Right lobe of liver (tissue), 6 donors: ENCODE measurements at places on chromosomes 2 and 18. TPM values are rescaled to one million over a fixed set of nuclear protein-coding genes. Genes with fewer than 3 reads are reported as not detected.

The COL5A2 gene
- 5.7 TPM for total RNA-seq

- DNase-seq: no peak
Measured at GRCh38 chr2:44620189-44620990, 258.6 kb downstream of the CAMKMT start.

GRCh38 chr2:69585855-69586555, 57.5 kb downstream of the AAK1 start:
- DNase-seq: no peak

The RNU2-63P gene
- not detected for total RNA-seq

DNA sequence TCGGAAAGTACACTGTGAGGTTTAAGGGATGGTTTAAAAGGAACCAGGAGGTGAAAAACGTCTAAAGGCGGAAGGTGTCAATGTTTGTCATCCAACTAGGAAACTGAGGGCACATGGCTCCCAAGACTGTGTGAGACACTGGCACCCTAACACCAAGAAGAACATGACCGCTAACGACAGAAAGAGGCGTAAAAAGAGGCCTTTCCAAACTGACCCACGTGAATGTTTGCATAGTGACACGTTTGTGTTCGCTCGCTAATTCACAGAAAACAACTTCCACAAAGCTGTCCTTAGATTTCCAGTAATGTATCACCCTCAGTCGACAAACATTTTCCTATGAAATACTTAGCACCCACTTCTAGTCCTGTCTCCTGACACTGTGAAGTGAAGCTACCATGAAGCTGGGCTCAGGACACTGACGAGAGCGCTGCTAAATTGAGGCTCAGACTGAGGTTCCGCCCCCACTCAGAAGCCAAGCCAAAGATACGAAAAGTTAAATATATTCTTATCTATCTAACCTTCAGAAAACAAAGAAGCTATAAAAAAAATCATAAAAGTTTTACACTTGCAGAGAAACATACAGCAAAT, 86.5 kb downstream of the ZNF516 start:
- no peak for DNase-seq

DNA sequence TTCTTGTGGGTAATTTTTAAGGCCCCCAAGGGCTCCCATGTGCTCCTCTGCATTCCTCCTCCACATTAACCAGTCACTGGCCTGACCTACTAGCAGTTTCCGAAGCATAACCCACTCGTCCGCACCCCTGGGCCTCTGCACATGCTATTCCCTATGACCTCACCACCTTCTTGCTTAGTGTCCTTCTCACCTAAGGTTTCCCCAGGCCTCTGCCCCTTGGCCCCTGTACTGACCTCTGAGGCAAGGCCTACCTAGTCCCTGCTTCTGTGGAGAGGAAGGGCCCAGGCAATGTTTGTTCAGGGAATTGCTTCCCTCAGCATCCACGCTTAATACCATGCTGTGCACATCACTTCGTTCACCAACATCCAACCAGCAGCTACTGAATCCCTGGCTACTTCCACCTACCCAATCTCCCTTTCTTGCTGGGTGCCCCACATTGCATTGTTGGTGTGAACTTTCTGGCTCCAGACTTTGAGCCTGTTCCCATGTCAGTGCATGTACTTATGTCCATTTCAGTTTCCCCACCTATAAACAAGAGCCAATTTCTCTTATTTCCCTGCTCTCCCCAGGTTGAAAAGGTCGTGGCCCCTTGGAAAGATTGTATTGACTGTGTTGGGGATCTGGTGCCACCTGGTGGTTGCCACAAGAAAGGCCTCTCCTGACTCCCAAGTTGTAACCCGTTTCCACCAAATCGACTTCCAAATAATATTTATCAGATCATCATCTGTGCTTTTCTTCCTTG, 19.2 kb upstream of the TMEM177 start:
- DNase-seq: no peak

DNA sequence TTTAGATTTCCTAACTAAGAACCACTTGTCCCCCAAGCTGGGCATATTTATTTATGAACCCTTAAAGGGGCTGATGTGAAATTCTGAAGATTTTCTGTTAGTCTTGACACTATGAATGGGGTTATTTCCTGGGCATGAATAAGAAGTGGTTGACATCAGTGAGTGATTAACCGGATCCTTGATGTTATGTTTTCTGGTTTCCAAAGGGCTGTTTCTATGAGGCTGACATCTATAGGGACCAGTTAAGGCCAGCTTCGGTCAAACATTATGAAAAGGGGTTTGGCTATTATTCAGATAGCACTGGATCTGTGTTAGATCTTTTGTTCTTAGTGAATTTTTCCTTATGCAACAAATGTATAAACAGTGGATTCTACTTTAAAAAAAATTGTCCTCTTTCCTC, 443.7 kb upstream of the SPRED2 start:
- no peak for DNase-seq

- no peak for DNase-seq
Measured at GRCh38 chr2:76749858-76750257, 772.3 kb downstream of the LRRTM4 start.

The PKP4 gene
- 27.2 TPM for total RNA-seq

DNA sequence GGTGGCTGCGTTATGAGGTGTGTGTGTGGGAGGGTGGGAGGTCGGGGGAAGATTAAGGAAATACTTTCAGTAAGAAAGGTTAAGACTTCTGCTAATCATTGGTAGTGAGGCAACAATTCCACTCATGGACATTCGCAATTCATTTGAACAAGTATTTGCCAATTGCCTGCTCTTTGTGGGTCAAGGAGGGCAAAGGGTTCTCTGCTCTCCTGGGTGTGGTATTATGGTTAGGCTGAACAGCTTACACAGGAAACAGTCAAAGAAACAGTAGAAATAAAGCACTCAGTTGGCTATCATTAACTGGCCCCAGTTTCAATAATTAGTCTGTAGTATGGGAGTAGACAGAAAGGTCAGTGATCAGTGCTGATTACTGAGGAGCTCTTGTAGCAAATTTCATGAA, 357.0 kb upstream of the FANCL start:
- DNase-seq: no peak

The LOXHD1 gene
- total RNA-seq: not detected

The REEP1 gene
- total RNA-seq: 1.8 TPM

DNA sequence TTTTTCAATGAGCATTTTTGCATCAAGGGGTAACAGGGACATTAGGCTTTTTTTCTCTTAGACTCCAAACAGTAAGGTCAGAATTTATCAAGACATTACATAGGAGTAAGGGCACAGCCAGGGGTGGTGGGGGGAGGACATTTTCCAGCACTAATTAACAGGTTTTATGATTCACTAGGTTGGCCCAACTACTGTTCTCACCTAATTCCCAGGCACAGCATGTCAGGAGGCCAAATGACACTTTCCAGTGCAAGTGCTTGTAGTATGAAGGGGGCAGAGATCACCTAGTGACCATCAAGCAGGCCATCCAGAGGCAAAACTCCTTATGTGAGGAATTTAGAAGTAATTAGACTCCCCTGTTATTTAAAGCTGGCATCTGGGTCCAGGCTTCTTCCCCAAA, 3.9 kb upstream of the MBD2 start:
- no peak for DNase-seq

DNA sequence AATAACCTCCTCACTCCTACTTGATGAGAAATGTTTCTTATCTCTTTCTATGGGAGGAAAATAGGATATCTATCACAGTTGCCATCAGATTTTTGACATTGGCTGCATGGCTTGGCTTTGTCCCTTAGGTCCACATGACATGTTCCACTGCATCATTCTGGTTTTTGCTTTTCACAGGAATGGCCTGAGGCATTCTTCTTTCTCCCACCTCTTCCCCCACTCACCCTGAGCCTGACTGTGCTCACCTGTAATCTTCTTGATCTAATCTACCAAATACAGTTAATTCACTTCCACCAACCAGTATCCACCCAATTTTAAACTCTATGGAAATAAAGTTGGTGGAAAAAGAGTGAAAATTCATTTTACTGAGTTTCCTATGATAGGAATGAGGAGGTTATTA, 763.5 kb upstream of the CELF4 start:
- no peak for DNase-seq

DNA sequence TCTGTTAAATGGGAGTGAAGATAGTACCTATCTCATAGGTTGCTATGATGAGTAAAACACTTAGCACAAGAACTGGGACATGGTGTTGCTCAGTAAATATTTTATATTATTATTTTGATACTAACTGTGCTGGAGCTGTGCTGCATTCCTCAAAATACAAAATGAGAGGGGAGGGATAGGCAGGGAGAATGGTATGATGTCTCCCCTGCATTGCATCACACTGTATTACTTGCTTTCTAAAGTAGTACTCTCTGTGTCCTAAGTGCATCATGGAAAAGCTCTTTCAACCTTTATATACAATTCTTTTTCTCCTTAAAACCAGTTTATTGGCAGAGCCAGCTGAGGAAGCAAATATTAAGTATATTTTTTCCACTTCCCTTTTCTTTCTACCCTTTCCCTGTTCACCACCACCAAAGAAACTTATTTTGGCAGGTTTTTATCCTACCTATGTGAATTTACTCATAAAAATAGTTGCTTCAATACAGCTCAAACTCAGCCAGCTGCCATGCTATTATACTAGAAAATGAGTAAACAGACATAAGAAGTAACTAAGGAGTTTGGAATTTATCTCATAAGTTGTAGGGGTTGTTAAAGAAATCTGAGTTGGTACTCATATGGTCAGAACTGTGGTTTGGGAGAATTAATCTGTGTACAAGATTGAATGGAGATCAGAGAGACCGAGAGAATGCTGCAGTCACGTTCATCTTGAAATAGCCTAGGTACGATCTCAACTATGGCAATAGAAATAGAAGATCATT, 60.3 kb downstream of the EHBP1 start:
- DNase-seq: no peak

The LAPTM4A gene
- total RNA-seq: 92.1 TPM

GRCh38 chr2:32969444-32970162, 22.9 kb downstream of the LTBP1 start:
- DNase-seq: no peak

DNA sequence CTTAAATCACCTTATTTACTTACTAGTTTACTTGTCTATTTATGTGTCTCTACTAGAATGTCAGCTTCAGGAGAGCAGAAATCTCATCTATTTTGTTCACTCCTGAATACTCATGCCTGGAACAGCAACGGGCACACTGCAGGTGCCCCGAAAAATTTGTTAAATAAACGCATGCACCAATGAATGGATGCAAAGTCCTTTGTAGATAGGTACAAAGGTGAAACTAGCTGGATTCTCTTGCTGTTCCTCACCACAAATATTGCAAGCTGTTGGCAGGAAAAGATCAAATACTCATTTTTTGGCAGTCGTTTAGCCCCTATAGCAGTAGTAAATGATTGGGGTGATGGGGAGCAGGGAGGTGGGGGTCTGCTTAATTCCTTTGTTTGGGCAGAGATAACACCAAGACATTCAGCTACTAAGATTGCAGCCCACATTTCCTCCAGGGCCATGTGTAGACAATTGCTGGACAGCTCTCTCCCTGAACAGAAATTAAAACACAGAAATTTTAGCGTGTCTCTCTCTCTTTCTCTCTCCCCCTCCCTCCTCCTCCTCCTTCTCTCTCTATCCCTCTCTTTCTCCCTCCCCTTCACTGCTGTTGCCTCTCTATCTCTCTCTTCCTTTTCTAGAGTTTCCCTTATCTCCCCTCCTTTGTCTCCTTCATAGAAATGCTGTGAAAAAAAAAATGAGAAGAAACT, 5.4 kb downstream of the MARCHF4 start:
- no peak for DNase-seq

- DNase-seq: no peak
Measured at GRCh38 chr2:158724803-158725381, 70.2 kb upstream of the DAPL1 start.

GRCh38 chr2:191676790-191677645, 918 bp upstream of the NABP1 start:
- DNase-seq: no peak

The CFC1 gene
- not detected for total RNA-seq

- peak; percentile 89 for DNase-seq
Measured at GRCh38 chr18:22558945-22559385, 141.2 kb upstream of the CTAGE1 start.

The ZNF892 gene
- 1.2 TPM for total RNA-seq

DNA sequence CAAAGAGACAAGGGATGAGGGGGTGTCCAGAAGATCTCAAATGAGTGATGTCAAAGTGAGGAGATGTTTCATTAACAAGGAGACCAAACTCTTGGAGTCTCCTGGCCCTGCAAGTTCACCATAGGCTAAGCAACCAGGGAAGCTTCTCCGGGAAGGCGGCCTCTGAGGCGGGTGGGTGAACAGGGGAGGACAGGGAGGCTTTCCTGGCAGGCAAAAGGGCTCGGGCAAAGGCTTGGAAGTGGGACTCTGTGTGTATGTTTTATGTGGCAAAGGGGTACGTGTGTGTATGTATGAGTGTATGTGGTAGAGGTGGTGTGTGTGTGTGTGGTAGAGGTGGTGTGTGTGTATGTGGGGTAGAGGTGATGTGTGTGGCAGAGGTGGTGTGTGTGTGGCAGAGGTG, 163.9 kb downstream of the DYSF start:
- DNase-seq: peak; percentile 39

- DNase-seq: no peak
Measured at GRCh38 chr2:128196471-128196931, 105.5 kb downstream of the UGGT1 start.

The CAVIN2 gene
- 8.2 TPM for total RNA-seq

The PLCL1 gene
- 0.37 TPM for total RNA-seq

DNA sequence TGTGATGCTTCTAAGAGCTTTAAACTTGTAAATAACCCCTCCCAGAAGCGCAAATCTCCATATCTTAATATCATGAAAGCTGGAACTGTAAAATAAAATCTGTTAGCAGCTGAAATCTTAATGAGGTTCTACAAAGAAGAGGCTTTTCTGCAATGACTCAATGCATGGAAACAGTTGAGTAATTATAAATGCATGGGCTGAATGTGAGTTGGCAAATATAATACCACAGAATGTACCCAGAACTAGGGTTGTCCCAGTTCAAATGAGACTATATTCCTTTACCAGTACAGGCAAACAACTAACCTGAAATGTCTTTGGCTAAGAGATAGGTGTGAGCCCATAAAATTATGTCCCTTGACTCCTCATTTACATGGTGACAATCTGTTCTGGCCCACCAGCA, 52.9 kb downstream of the SATB2 start:
- DNase-seq: no peak

DNA sequence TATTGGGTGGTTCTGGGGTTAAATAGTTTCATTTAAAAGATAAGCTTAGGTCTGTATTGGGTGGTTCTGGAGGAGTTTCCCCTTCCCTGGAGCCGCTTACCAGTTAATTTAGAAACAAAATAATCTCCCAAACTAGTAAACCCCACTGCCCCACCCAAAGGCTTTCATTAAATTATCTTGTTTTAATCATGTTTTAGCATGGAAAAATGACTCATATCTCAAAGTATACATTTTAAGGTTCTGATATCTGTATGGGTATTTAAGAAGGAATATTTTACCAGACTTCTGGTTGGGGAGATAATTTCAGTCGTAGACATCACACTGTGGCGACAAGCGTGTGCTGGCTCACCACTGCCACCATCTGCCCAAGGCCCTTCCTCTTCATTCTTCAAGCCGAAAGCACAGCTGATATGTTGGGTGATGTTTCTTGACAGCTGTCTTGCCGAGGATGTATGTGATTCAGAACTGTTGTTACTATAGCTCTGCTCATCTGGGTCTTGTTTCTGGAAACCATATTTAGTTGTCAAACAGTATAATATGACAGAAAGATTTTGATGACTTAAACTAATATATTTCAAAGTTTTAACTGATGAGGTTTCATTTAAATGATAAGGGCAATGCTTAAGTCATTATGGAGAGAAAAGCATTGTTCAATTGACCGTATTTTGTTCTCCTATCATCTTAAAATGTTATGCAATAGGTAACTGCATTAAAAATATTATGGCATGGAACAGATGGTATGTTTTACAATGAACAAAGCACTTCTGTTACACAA, 5.1 kb downstream of the FIGLA start:
- no peak for DNase-seq

The PRKAG3 gene
- total RNA-seq: not detected

The ATP6V1C2 gene
- total RNA-seq: not detected

GRCh38 chr18:46542545-46542944, 114.5 kb downstream of the LOXHD1 start:
- no peak for DNase-seq
